ENCODE measurements at places on chromosomes 11 and 22.

DNA sequence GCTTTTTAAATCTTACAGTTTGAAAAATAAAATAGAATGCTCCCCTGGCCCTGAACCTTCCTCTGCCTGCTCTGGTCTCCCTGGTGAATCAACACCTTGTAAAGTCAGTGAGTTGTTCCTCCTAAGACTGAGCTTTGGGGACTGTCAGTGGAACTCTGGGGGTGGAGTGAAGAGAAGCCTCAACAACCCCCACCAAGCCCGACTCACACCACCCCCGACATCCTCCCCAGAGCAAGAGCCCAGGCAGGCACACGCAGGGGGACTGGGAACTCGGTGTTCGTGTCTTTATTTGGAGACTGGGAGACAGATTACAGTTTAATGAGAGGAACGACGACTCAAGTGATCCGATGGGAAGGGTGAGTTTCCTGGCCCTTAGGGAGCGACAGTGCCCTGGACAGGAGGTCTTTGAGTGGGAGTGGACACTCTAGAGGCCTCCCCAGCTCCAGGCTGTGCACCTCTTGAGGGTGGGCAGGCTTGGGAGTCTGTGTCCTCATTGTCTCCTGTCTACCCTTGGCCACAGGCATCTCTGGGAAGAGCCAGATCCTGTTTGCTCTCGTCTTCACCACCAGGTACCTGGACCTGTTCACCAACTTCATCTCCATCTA lies 6.2 kb downstream of the KDELR3 start:
- DNase-seq, result no peak

DNA sequence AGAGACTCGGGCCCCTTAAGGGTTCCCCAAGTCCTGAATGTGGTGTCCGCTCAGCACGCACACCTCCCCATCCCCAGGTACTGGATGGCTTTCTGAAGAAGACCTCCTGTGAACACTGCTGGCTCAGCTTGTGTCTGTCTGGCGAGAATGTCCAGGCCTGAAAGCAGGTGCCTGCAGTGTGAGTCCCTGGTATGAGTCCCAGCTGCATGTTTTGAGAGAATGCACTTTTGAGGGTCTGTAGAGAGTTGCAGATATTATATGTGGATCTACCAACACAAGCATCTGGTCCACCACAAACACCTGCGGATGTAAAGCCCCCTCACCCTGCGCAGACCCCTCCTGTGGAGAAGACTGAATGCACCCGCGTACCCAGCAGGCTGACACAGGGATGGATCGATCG lies 1308.9 kb downstream of the TBC1D22A start:
- DNase-seq, result no peak

DNA sequence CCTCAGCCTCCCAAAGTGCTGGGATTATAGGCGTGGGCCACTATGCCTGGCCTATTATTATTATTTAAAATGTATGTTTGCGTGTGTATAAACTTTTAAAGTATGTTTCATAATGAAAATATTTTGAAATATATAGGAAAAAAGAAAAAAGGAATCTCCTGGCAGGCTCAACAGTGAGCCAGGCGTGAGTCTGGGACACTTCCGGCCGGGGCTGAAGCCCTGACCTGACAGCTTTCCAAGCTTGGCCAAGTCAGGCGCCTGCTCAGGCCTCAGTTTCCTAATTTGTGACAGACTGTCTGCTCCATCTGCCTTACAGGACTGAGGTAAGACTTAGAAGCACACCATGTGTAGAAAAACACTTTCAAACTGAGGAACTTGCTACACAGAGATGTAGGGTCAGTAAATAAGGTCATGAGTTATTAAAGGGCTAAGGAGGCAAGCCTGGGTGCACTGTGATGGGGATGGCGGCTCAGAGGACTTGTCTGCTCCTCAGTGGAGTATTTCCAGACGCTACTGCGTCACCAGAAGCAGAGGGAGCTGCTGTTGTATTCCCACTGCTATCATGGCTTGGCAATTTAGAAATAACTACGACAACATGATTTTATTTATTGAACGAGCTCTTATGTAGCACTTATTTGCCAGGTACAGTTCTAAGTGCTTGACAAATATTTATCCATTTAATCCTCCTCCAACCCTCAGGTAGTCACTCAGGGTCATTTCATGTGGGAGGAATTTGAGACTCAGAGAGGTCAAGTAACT lies 100.1 kb downstream of the PRR5L start:
- DNase-seq, result no peak

DNA sequence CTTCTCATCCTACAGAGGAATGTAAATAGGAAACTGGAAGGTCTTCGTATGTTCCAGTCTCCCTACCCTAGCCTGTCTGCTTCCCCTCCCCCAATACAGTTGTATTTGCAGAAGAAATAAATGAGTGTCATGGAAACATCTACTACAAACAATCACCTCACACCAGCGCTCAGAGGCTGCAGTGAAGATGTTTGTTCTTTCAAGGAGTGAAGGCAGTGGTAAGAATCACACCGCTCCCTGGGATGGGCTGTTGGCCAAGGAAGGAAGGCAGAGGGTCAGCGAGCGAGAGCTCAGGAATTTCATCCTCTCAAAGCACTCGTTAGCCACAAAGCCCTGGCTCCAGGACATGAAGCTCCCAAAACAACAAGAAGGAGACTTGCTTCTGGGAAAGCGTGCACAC lies 1.1 kb upstream of the IGSF9B start:
- no peak for DNase-seq

DNA sequence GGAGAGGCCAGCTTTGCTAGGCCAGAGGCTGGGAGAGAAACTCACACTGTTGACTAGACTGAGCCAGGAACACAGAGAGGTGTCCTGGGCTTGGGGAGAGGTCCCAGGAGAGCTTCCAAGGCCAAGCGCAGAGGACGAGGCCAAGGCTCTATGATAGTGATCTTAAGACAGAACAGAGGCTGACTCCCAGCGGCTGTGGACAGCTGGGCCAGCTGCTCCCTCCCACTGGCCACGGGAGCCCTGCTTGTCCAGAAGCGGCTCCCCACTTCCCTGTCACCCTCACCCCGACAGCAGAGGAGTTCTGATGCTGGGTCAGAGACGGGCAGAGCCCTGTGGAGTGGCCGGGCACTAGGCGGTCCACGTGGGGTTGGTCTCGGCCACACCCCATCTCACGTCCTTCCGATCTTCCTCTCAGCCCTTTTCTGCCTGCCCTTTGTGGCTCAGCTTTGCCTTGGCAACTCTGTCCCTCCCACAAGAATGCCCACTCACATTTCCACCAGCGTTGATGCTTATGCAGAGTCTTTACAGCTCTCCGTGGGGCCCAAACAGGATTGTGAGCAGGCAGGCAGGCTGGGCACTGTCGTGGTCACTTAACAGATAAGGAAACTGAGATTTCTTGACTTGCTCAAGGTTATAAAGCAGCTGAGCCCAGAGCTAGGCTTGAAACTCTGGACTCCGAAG lies 68.2 kb downstream of the FBXO7 start:
- DNase-seq, result no peak

- DNase-seq, result no peak
Observed at GRCh38 chr22:41885516-41885915, 29.4 kb downstream of the SHISA8 start.

DNA sequence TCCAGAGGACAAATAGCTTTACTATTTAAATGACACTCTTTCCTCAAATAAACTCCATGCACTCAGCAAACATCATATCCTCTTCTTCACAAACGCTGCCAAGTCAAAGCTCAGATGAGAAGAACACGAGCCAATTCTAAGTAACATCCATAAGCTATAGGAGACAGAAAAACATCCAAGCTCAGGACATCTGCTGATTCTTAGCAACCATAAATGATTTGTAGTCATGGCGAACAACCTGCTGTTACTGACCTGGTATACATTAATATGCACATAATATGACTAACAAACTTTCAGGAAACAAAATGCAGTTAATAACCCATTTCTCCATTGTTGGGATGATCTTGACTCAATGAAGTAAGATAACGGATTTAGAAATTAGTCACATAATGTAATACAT lies 6.7 kb downstream of the GALNT18 start:
- DNase-seq, result no peak

DNA sequence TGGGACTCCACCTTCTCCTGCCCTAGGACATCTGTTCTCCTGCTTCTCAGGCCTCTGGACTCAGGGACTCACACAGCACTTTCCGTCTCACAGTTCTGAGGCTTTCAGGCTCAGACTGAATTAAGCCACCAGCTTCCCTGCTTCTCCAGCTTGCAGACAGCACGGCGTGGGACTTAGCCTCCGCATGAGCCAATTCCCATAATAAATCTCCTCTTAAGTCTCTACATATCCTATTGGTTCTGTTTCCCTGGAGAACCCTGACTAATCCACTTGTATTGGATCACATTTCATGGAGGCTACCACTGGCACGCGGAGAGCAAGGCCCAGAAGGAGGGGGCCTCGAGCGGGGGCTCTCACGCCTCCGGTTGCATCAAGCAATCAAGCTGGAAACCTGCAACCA lies 1313.6 kb downstream of the TBC1D22A start:
- DNase-seq, result no peak

All from esophagus squamous epithelium (tissue), 5 donors.